Suppressor macrophage (primary cell): ENCODE measurements at places on chromosomes 5 and 9.

- no peak for DNase-seq
These were observed 8.3 kb upstream of the CHD1 start for GRCh38 chr5:98936948-98937715.

DNA sequence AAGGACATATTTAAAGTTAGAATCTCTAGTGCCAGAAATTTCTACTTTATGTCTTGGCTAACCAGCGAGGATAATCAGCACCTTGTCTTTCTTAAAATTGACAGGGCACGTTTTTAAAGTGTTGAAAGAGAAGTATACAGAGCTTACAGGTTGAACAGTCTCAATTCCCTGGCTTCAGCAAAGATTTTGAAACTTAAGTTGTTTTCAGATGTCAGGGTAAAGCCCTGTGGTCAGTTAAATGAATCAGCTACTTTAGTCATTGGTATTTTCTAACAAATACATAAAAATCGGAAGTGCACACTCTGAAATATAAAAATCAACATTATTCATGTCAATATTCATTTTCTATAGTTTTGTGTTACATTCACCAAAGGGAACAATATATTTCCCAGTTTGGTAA, 29.1 kb downstream of the SNCAIP start:
- no peak for DNase-seq

DNA sequence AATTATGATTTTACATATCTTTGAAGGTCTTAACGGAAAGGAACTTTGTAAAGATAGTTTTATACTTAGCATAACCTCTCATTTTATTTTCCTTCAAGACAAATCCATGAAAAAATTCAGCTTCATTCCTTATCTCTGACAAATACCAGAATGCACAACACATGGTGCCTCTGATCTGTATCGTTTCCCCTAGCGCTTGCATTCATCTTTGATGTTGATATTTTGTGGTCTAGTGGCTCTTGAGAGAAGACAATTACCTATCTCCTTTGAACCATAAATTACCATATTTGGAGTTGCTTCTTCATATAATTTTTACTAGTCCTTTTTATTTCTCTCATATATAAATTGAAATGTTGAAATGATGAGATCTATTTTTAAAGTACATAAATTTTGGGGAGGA, 551.3 kb downstream of the PDE4D start:
- DNase-seq: no peak

DNA sequence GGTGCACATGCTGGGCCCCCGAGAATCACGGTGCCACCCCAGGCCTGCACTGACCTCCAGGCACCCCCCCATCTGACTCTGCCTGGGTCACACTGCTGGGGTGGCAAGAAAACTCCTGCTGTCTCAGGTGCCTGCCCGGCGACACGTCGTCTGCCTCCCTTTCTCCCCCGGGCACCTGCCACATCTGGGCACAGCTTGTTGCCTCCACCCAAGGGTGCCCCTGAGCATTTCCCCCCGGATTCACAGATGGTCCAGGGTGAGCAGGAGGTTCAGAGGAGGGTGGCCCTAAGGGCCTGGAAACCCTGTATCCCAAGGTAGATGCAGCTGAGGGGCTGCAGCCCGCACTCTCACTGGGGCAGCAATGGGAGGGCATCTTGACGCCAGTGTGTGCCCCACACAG, 14.9 kb upstream of the QSOX2 start:
- DNase-seq: no peak

- DNase-seq: no peak
These were observed 97.0 kb upstream of the COL5A1 start for GRCh38 chr9:134544388-134545214.

- peak; percentile 25 for DNase-seq
These were observed 46.2 kb downstream of the MCTP1 start for GRCh38 chr5:95238560-95239325.

DNA sequence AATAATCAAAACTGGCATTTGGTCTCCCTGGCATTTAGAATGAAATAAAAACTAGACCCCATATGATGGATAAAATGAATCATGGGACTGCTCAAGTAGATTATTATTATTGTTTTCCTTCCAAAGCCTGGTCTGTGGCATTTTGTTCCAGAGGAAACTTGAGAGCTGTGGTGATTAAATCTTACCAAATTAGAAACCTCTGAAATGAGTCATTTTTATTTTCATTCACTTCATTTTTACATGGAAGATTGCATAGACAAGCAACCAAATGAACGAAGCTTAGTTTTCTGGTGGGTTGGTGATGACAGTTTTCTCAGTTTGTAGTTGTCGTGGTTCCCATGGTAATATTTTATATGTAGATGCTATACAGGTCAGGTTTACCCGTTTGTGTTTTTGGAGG, 23.4 kb downstream of the PAM start:
- DNase-seq: no peak

GRCh38 chr9:84300271-84300670, 40.3 kb downstream of the SLC28A3 start:
- DNase-seq: no peak

- DNase-seq: peak; percentile 77
These were observed 70.0 kb upstream of the KLF9 start for GRCh38 chr9:70484232-70485130.

- DNase-seq: peak; percentile 80
These were observed 70.0 kb downstream of the RXRA start for GRCh38 chr9:134396258-134396742.

- no peak for DNase-seq
These were observed 71.9 kb downstream of the KIF4B start for GRCh38 chr5:155085282-155085989.

DNA sequence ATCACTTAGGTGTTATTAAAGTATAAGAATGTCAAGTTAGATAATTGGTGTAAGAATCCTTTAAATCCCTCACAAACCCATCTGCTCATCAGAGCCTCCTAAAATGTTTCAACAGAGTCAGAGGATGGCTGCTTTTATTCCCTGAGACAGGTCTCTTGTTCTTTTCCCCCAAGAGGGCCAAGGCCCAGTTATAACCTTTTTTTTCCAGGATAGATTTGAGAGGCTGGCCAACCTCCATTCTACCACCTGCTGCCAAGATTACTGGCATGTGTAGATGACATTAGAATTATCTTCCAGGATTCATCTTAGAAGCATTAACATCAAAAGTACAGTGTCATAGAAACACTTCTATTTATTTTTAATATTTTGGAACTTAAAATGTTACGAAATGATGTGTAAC, 305.1 kb downstream of the TRPM3 start:
- no peak for DNase-seq

DNA sequence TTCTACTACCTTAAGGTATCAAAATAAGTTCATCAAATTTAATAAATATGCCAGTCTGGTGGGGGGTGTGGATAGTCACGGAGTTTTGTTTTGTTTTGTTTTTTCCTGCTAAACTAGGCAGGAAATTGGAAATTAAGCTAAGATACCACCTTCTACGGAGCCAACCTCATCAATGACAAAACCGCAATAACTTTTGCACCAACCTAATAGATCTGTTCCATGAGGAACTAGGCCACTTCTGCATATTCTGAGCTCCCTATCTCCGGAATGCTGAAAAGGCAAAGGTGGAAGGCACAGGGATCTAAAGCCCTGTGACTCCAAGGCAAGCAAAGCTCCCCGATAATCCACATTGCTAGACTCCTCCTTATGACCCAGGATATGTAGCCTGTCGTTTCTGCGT, 5.8 kb upstream of the OR1L4 start:
- DNase-seq: no peak

GRCh38 chr5:50447941-50448340, 6.9 kb upstream of the EMB start:
- DNase-seq: no peak

DNA sequence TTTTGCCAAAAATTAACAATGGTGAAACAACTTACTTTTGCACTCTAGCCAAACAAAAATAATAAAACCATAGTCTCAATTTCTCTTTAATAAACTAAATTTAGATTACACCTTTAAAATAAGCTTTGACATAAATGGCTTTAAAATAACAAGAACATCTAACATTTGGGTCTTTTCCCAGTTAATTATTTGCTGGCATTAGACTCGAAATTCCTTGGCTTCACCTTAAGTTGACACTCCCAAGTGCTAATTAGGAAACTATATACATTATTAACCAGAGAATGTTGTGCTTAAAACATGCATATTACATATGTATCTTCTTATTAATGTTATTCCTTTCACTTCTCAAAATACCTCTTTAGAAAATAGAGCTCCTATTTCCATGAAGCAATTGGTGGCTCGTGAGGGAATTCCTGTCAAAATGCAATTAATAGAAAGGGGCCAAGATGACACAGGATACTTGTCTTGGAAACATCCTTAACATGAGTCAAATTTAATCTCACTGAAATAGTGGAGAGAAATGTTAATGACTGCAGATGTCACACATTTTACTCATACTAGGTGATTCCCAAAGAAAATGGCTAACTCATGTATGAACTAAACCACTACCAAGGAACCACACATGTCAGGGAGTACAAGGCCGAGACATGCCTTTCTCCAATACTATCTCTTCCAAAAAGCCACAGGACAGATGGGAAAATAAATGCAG, 932.9 kb upstream of the DMAC1 start:
- no peak for DNase-seq

DNA sequence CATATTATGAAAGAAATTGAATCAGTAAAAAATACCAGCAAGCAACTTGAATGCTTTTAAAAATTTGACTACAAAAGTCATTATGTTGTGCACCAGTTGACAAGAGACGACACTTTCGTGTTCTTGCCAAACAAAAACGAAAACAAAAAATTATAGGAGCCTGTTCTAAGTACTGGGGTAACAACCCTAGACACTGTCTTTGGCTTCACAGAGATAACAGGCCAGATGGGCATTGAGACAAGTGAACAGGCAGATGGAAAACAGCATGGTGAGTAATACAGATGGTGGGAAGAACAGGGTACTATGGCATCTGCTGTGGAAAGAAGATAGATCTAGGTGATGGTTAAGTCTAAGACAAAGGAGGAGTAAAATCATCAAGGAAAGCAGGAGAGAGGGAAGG, 99.0 kb downstream of the CDH12 start:
- DNase-seq: no peak

DNA sequence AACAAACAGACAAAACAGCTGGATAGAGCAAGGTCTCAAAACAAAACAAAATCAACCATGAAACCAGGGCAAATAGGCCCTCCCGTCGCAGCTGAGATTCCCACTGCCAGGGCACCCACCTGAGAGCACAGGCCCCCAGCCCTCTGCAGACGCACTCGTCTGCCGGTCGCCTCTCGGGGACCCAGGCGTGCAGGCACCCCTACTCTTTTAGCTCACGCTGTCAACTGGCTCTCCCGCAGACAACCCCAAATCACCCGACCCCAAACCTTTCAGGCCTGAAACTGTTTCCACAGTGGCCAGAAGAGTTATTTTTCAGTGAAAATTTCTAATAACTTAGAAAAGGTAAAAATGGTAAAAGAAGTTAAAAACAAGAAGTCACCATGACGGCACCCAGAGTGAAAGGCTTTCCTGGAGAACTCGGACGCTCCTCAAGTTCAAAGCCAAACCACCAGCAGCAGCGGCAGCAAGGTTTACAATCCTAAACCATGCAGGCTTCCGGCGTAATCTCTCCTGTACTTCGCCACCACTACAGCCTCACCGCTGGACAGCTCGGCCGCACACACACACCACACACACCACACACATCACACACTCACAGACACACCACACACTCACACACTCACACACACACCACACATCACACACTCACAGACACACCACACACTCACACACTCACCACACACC, 1.9 kb upstream of the UBE2QL1 start:
- DNase-seq: no peak

- peak; percentile 79 for DNase-seq
These were observed at the start of gene ZNF618 for GRCh38 chr9:113876151-113876992. TSS of gene ZNF618 (plus strand) at chr9:113876309. CDS start at chr9:113876381, 72 bp downstream.

DNA sequence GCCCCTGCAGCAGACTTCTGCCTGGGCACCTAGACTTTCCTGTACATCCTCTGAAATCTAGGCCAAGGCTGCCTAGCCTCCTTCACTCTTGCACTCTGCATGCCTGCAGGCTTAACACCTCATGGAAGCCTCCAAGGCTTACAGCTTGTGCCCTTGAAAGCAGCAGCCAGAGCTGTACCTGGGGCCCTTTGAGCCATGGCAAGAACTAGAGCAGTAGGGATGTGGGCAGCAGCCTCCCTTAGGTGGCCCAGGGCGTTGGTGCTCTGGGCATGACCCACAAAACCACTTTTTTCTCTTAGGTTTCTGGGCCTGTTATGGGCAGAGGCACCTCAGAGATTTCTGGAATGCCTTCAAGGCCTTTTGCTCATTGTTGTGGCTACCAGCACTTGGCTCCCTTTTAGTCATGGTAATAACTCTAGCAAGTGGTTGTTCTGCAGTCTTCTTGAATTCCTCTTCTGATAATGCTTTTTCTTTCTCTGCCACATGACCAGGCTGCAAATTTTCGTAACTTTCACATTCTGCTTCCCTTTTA, 606.2 kb downstream of the TLE4 start:
- no peak for DNase-seq

DNA sequence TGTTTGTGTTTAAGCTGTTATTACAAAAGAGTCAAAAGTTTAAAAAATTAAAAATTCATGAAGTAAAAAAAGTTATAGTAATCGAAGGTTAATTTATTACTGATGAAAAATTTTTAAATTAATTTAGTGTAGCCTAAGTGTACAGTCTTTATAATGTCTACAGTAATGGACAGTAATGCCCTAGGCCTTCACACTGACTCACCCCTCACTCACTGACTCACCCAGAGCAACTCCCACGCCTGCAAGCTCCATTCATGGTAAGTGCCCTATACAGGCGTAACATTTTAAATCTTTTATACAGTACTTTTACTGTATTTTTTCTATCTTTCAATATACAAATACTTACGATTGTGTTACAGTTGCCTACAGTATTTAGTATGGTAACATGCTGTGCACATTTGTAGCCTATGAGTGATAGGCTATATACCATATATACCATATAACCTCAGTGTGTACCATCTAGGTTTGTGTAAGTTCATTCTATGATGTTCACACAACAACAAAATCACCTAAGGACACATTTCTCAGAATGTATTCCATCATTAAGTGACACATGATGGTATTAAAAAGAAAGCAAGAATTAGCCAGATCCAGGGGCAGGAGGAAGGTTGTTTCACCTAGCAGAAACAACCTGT, 40.1 kb downstream of the DCAF10 start:
- DNase-seq: peak; percentile 40

DNA sequence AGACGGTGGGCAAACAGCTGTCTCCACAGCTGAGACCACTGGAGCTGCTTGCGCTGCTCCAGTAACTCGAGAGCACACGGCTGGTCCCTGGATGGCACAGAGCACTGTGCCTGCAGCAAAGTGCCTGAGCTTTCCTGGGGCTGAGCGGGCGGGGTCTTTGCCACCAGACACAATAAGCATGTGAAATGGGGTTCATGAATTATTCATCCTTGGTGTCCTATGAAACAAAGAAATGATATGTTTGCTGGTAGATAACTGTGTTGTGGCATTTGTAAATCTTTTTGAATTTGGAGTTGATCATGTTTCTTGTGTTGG, 151.7 kb upstream of the MPDZ start:
- DNase-seq: no peak

DNA sequence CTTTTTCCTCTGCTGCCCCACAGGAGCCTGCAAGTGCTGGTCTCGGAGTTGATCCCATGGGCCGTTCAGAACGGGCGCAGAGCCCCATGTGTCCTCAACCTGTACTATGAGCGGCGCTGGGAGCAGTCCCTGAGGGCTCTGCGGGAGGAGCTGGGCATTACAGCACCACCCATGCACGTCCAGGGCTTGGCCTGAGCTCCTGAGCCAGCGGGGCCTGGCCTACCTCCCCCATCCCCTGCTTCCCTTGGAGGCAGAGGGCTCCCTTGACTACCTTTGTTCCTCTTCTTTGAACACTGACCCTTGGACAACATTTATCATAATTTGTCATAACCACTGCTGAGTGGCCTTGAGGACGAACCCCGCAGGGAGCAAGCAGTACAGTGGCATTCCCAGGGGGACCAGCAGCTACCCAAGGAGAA, 6.9 kb upstream of the SLC27A4 start:
- DNase-seq: no peak
